ENCODE measurements at places on chromosomes 7 and 10.
A peak's percentile ranks its signal among the peaks of the same experiment; 100 is the strongest.

GRCh38 chr7:92717623-92717992 lies 118.8 kb downstream of the CDK6 start:
- DNase-seq = no peak

DNA sequence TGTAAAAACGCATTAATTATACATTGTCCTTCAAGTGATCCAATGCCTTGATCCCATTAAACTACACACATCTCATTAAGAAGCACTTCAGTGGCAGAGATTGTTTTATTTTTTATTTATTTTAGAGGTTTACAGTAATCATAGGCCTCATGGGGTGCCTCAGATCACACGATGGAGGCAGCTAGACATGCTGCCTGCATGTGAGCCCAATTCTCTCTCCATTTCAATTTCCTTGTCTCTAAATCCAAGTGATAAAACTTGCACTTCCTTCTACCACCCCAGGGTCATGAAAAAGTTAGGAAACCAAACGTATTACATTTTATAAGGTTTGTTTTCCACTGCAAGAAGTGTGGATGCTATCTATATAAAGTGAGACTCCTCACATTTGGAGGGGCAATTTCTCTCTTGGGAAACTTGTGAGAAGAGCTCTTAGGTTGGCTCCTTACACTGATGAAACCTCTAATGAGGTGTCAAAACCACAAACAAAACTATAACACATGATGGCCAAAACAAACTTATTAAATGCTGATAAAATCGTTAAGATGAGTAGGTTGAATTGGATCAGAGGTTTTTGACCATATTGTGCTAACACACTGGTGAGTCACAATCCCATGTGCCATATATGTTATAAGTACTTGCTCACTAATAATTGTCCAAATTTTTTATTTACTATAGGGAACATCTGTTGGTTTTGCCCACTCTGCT lies 22.3 kb upstream of the XPNPEP1 start:
- no peak for DNase-seq

- no peak for DNase-seq
Measured at GRCh38 chr10:86212391-86212700, 154.2 kb downstream of the GRID1 start.

DNA sequence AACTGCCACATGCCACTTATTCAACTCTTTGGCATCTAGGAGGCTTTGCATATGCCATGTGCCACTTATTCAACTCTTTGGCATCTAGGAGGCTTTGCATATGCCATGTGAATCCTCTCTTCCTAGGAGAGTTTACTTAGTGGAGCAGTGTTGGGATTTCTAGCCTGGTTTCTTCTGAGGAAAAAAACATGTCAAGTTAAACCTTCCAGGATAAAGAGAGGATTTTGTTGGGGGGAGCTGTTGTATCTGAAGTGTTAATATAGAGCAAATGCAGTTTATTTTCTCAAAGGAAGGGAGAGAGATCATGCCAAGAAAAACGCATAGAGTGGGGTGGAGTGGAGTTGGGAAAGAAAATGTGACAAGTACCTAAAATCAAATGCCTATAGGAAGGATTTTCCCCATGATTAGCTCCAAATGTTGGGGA lies 91.5 kb downstream of the MCU start:
- no peak for DNase-seq

DNA sequence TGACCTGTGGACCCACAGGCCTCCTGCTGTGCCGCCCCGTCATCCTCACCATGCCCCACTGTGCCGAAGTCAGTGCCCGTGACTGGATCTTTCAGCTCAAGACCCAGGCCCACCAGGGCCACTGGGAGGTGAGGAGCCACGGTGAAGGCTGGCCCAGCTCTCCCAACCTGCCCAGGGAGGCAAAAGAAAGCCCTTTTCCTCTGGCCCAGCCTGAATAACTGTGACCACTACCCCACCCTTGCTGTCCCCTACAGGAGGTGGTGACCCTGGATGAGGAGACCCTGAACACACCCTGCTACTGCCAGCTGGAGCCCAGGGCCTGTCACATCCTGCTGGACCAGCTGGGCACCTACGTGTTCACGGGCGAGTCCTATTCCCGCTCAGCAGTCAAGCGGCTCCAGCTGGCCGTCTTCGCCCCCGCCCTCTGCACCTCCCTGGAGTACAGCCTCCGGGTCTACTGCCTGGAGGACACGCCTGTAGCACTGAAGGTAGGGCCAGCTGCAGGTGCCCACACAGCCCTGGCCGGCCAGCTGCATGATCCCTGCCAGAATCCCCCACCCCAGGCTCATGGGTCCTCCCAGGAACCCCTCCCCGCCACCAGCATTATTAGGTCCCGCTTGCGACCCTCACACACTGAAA lies 25.5 kb upstream of the SLC29A3 start:
- DNase-seq = peak; percentile 16

GRCh38 chr7:94557215-94557614 lies 47.6 kb downstream of the CASD1 start:
- no peak for DNase-seq

DNA sequence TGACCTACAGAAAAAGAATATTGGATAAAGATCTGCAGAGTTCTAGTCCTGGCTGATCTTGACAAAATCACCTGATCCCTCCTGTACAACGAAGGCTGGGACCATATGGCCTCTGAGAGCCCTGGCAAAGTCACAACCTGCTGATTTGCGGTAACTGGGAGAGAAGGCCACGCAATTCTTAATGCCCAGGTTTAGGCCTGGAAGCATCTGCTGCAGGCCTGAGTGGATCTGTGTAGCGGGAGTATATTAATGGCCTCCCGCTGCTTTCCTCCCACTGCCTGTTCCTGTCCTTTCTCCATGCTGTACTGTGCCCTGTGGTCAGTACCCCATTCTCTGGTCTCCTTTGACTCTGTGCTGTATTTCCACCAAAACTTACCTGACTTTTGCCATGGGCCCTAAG lies 24.2 kb downstream of the AKR1B1 start:
- DNase-seq = no peak

- no peak for DNase-seq
Measured at GRCh38 chr7:31986878-31987518, 83.2 kb downstream of the PDE1C start.

DNA sequence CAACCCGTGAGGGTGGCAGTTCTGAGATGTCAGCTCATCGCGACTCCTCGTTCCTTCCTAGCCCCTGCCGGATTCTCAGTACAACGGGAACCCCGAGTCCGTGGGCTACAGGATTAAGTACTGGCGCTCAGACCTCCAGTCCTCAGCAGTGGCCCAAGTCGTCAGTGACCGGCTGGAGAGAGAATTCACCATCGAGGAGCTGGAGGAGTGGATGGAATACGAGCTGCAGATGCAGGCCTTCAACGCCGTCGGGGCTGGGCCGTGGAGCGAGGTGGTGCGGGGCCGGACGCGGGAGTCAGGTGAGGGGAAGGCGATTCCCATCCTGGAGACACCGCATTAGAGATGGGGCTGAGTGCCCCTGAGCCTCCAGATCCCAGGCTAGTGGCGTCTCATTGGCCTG lies 568.1 kb upstream of the FOXK1 start:
- no peak for DNase-seq

DNA sequence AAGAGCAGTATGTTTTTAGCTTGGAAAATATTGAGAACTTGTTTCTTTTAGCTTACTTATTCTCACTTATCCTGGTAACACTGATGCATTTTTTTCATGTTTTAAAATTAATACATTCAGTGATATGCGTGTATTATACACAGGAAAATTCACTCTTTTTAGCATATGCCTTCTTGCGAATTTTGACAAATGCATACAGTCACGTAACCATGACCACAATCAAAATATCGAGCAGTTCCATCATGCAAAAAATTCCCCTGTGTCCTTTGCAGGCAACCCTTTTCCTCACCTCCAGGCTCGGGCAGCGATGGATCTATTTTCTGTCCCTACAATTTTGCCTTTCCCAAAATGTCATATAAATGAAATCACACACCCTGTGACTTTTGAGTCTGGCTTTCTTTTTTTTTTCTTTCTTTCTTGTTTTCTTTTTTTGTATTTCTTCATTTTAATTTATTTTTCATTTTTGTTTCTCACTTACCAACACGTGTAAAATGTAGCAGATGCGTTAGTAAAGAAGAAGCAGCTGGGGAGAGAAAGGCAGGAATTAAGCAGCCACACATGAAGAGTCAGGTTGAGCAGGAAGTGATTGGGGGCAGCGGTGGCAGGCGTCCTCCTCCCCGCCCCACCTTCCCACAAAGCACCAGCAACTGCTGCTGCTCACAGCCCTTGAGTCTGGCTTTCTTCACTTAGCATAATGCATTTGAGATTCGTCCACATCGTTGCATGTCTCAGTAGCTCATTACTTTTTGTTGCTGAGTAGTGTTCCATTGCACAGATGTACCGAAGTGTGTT lies 29.9 kb downstream of the ADRB1 start:
- DNase-seq = no peak
